ENCODE measurements at places on chromosomes 16 and 17. TPM values are rescaled to one million over a fixed set of nuclear protein-coding genes. Genes with fewer than 3 reads are reported as not detected.

HOXB7 gene
- 1.3 TPM for polyA plus RNA-seq

C17orf78 gene
- not detected for polyA plus RNA-seq

DNA sequence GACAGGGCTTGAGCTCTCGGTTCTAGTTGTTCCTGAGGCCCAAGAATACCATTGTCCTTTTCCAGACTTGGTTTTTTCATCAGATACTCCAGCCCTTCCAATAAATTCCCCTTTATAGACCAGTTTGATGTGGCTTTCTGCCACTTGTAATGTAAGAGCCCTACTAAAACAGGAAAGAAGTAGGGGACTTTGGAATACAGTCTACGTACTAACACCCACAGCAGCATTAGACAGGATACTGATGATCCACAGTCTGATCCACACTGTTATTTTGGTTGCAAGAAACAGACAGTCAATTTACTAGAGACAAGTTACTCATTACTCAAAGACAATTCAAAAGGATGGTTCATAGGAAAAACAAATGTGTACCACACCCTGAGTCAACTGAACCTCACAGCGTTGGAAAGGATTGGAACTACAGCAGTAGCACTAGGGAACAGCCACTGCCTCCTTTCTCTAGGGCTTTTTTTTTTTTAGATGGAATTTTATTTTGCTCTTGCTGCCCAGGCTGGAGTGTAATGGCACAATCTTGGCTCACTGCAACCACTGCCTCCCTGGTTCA lies 45.9 kb upstream of the MED13 start:
- DNase-seq: no peak

GRCh38 chr16:87812200-87812656 lies 46.4 kb upstream of the KLHDC4 start:
- no peak for DNase-seq

Data from CD4-positive, alpha-beta memory T cell (primary cell).